ENCODE measurements at places on chromosomes 7 and 10.

DNA sequence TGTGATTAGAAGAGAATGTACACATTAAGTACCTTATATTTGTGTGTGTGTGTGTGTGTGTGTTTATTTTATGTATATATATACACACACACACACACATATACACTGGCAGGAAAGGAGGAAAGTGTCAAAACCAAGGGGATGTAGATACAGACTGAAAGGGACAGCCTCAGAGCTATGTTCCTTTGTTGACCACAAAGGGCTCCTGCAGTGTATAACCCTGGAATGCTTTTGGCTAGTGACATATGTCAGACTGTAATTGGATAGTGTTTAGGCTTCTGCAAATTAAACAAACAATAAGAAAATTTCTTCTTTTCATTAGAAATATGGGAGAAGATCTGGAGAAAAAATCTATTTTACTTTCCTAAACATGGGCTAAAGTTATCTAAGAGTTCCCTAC lies 15.9 kb downstream of the GBF1 start:
- DNase-seq = no peak

DNA sequence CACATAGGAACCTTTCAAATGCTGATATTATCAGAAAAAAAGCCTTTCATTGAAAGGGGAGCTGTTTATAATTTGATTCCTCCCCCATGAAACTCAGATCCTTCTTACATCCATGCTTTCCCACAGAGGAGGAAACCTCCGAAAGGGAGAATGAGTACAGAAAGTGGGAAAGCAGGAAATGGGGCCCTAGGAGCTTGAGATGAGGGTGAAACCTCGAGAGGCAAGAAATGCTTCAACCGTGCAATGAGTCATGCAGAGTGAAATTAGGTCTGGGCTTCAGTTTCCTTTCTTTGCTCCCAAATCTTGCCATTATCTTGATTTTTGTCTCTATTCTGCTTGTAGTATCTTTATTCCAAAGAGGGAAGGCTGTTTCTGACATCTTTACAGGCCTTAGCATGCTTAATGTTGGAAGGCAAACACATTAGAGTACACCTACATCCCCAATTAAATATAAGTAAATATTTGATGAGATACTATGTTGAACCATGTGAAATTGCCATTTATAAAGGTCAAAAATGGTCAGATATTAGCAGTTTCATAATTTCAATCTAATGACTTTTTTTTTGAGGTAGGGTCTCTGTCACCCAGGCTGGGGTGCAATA lies 79.1 kb downstream of the NAMPT start:
- DNase-seq = no peak

GRCh38 chr10:103197174-103197573 lies 4.1 kb upstream of the NT5C2 start:
- DNase-seq = peak; percentile 95

GRCh38 chr7:7980134-7980533 lies 11.5 kb downstream of the GLCCI1 start:
- DNase-seq = no peak

GRCh38 chr7:17058568-17058967 lies 176.8 kb upstream of the AGR3 start:
- peak; percentile 73 for DNase-seq

GRCh38 chr10:114634609-114634979 lies 23.5 kb downstream of the ABLIM1 start:
- peak; percentile 82 for DNase-seq

DNA sequence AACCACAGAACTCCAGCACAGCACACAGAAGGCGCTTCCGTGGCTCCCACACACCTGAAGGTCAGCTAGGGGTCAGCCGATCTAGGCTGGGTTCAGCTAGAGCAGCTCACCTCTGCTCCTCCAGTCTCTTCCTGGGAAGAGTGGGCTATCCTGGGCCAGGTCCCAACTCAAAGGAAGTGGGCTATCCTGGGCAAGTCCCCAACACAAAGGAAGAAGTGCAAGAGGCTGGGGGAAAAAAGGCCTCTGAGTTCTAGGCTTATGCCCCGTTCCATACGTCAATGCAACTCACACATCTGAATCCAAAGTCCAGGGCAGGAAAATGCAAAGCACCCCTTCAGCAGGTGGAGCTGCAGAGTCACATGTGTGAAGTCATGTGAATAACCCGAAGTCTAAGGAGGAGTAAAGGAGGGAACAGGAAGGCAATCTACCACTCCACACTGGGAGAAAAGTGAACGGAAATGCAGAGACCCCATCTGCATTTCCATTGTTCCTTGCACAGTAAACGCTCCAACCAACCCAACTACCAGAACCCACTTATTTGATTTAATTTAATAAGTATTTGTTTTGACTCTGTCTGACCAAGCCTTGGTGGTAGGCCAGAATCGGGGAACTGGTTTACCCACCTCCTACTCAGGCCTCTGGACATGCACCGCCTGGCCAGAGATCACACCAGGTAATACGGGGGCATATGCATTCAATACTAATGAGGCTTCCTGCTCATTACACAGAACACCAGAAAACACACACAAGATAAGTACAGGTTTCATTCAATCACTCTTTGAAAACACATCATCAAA lies 95.5 kb upstream of the RNF32 start:
- DNase-seq = no peak

GRCh38 chr10:5634918-5635317 lies 31.5 kb downstream of the ASB13 start:
- no peak for DNase-seq

DNA sequence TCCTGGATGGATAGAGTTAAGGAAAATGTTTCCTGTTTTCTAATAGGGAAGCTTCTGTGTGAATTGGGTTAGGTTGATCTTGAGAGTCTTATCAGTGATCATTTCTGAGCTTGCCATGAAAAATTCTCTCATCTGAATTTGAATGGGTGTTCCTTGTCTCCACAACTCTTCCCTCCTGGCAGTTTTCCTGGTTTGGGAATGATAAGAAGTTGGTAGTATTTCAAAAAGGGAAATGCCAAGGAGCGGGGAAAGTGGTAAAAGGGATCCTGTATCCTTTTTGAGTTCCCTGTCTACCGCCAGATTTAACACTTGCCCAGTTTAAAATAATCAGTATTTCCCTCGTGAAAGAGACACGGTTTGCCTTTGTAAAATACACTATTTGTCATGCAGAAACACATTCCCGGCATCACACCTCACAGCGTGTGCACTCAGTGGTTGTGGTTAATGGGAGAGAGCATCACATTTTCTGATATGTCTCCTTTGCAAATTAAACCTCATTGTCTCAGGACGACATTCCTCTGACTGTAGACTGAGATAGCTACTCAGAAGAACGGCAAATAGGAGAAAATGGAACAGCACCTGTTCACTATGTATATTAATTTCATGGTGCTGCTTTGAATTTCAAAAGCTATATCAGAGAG lies 113.2 kb upstream of the IFRD1 start:
- no peak for DNase-seq

GRCh38 chr7:72453471-72453870 lies 41.3 kb upstream of the CALN1 start:
- no peak for DNase-seq

GRCh38 chr7:128167791-128168666 lies 73.0 kb upstream of the LEP start:
- DNase-seq = no peak

DNA sequence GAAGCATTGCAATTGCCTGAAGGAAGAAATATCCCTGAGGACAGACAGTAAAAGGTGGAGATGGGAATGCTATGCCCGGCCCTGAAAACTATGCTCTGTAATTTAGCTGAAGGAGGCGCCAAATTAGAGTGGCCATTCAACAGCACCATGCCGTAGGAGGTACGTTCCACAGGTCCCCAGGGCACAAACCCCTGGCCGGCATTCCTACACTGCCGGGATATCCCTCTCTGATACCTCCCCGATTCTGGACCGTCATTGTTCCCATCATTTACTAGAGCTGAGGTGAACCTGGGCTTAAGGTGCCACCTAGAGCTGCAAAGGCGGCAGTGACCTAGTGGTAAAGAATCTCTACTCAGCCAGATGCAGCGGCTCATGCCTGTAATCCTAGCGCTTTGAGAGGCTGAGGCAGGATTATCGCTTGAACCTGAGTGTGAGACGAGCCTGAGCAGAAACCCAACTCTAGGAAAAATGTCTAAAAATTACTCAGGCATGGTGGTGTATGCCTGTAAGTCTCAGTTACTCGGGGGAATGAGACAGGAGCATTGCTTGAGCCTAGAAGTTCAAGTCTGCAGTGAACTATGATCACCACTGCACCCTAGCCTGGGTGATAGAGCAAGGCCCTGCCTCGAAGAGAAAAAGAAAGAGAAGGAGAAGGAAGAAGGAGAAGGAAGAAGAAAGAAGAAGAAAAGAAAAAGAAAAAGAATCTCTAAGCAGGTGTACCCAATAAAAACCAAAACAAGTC lies 53.0 kb upstream of the TNKS2 start:
- DNase-seq = no peak

GRCh38 chr7:69934144-69934903 lies 336.0 kb downstream of the AUTS2 start:
- DNase-seq = no peak

- no peak for DNase-seq
Measured at GRCh38 chr7:71601851-71602250, 469.9 kb downstream of the GALNT17 start.

GRCh38 chr7:29805886-29806207 lies 461 bp upstream of the WIPF3 start:
- no peak for DNase-seq

- DNase-seq = no peak
Measured at GRCh38 chr7:102387064-102387463, 9.1 kb upstream of the PRKRIP1 start.

DNA sequence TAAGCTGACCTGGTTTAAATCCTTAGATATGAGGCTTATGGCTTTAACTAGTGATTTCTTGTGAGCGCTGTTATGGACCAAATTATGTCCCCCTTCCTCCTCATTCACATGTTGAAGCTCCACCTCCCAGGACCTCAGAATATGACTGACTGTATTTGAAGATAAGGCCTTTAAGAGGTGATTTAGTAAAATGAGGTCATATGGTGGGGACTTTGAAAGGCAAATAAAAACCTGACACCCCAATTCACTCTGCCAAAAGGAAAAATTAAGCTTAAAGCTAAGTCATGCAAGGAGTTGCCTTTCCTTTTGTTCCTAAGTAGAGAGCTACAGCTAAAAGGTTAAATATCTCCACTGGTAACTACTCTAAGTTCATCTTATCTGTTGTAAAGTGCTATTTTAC lies 36.4 kb upstream of the FIGNL1 start:
- no peak for DNase-seq

DNA sequence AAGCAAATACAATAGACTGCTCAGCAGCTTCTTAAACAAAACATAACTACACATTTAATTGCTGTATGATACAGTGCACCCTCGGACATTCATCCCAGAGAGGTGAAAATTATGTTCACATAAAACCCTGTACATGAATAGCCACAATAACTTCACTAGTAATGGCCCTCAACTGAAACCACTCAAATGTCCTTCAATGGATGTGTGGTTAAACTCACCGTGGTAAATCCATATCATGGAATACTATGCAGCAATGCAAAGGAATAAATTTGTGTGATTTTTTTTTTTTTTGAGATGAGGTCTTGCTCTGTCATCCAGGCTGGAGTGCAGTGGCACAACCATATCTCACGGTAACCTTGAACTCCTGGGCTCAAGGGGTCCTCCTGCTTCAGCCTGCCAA lies 252.7 kb downstream of the TCERG1L start:
- DNase-seq = no peak
